ENCODE measurements at places on chromosomes 3 and 15. TPM values are rescaled to one million over a fixed set of nuclear protein-coding genes. Genes with fewer than 3 reads are reported as not detected.

CLSTN2 gene
- 28.3 TPM for total RNA-seq

KCNMB3 gene
- total RNA-seq = 1.1 TPM

PAK6 gene
- total RNA-seq = 15.3 TPM

EPHB1 gene
- total RNA-seq = 3.2 TPM

CFAP92 gene
- not detected for total RNA-seq

FETUB gene
- not detected for total RNA-seq

ARHGAP31 gene
- total RNA-seq = 29.9 TPM
